Glomerular endothelial cell (primary cell): ENCODE measurements at places on chromosomes 5 and 9. TPM values are rescaled to one million over a fixed set of nuclear protein-coding genes. Genes with fewer than 3 reads are reported as not detected.

Gene SLC36A2
- not detected in 2 replicates for total RNA-seq

DNA sequence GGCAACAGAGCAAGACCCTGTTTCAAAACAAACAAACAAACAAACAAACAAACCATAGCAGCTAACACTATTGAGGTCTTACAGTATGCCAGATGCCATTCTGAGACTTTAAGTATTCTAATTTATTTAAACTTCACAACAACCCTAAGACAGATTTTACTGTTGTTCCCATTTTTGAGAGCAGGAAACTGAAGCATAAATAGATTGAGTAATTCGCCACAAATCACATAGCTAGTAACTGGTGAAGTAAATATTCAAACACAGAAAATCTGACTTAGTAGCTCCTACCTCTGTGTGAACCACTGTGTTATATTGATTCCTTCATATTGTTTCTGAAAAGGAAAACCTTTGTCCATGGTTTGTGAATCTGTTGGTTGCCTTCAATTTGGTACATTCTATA, 98.4 kb downstream of the UNC13B start:
- DNase-seq, result no peak

DNA sequence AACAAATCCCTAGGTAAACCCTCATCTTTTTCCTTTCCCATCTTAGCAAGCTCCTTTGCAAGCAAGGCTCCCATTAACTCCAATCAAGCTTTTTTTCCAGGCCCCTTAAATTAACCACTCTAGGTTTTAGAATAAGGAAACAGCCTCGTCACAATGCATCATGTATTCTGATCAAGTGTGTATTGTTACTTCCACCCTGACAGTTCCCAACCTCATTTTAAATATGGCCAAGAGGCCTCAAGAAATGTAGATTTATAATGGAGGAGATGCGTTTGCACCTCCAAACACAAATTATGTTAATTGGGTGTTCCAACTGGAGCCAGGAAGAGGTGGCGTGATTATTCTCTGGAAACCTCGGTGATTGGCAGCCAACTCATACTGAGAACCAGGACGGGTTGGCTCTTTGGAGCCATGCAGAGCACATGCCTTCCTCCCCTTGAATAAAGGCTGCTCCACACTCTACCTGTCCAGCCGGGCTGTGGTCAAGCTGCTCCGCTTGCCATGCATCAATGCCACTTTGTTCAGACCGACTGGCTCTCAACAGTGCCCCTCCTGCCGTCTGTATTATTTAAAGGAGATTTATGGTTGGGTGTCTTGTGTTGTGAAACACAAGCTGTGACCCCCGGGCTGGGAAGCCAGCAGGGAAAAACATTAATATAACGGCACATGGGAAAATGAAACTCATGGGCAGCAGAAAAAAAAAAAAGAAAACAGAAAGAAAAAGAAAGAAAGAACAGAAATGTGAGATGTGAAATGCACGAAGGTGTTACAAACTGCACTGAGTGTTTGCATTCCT, 191.1 kb downstream of the EBF1 start:
- no peak for DNase-seq

Gene CD14
- 0.23 TPM in 1 of 2 replicates, not detected in the other for total RNA-seq

DNA sequence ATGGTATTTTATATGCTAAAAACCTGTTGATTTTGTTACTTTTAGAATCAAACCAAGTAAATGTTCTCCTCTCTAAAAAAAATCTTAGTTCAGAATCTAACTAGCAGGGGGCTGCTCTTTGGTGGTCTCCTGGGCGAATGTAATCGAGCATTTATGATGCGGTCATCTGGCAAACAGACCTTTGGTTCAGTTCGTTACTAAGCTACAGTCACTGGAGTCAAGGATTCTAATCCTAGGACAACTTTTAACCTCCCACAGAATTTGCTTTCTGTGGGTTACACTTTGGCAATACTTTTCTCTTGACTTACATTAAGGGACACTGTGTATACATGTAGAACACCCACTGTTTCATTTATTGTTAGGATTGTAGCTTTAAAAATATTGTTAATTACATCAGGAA, 26.3 kb upstream of the FREM1 start:
- DNase-seq, result no peak

Gene GOLGA2
- 62.4 and 138 TPM in 2 replicates for total RNA-seq

Gene ADGRV1
- total RNA-seq, result 0.12 and 0.15 TPM in 2 replicates

DNA sequence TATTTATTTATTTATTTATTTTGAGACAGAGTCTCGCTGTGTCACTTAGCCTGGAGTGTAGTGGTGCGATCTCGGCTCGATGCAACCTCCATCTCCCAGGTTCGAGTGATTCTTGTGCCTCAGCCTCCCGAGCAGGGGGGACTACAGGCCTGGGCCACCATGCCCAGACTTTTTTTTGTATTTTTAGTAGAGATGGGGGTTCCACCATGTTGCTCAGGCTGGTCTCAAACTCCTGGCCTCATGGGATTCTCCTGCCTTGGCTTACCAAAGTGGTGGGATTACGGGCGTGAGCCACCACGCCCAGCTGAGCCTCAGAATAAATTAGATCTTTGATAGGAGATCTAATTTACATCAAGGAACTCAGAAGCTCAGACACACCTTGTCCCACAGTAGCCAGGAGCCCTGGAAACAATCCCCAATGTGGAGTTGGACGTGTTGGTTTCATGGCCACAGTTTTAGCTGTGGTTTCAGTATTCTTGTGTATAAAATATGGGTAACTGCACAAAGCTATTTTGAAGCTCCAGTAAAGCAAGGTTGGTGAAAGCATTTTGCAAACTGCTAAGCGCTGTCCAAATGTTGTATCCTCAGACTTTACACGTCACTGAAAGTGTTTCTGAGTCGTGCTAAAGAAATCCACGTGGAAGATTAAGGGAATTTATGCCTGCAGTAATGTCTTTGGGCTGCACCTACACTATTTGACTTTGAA, 3.0 kb upstream of the HNRNPAB start:
- DNase-seq, result no peak

Gene CKMT2
- total RNA-seq, result 0.34 TPM in 1 of 2 replicates, not detected in the other

Gene PCDHB7
- total RNA-seq, result 1.6 and 2.4 TPM in 2 replicates

DNA sequence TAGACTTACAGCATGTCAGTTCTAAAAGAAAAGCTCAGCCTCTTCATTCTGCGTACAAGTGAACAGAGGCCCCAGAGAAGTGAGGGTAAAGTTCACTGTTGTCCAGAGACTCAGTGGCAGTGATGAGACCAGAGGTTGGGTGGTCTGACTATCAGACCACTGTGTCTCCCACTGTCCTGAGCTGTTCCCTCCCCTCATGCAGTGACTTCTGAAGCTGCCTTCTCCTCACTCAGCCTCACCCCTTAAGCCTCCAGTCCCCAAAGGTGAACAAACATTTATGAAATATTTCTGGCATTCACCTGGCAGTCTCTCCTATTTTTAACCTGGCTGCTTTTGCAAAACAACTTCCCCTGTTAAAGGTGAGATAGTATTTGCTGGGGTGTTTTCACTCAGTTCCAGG, 54.7 kb downstream of the ABLIM3 start:
- no peak for DNase-seq

DNA sequence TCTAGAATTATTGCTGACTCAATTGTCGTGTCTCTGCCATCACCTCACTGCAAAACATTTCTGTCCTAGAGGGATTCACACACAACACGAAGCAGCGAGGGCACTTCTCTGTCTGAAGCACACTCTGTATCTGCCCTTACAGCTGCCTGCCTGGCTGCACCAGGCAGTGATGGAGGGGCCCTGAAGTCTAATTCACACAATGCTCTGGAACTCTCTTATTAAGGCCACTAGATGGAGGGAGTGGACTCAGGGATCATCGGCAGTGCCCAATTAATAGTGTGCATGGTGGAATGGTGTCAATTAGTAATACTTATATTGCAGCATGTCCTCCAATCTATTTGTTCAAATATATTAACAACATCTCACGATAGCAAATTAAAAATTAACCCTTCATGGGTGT, 157.5 kb upstream of the MAP1B start:
- DNase-seq, result no peak

DNA sequence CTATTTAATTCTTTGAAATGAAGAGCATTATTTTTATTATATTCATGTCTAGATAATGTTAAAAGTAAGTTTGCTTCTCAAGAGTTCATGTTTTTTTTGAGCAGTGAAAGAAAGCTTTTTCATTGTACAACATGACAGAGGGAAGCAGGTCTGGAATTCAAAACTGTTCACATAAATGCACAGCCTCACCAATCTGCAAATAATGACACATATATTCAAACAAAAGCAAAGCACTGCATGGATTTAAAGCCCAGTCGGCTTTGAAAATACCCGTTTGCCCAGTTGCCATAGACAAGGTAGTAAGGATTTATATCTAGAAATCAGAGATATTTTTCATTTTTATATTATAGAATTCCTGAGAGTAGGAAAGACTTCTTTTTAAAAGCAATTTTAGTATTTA, 201.8 kb downstream of the CD180 start:
- no peak for DNase-seq

Gene CCDC192
- not detected in 2 replicates for total RNA-seq

Gene CCDC152
- 0.05 and 0.23 TPM in 2 replicates for total RNA-seq

Gene LCN6
- total RNA-seq, result not detected in 2 replicates

GRCh38 chr9:113592876-113593575, 129.5 kb downstream of the RGS3 start:
- DNase-seq, result no peak

GRCh38 chr5:127306647-127307046, 16.1 kb downstream of the MEGF10 start:
- DNase-seq, result no peak

Gene SPATA31E1
- not detected in 2 replicates for total RNA-seq

- no peak for DNase-seq
These were observed 16.2 kb upstream of the MGAT1 start for GRCh38 chr5:180818677-180819341.

- DNase-seq, result no peak
These were observed 30.1 kb downstream of the GALNT10 start for GRCh38 chr5:154220625-154221024.

- no peak for DNase-seq
These were observed 72.3 kb downstream of the RAPGEF1 start for GRCh38 chr9:131667576-131667975.
